MM.1S (cell line): ENCODE measurements at places on chromosomes 1 and 21.

GRCh38 chr1:44012941-44013609 lies 18.2 kb downstream of the SLC6A9 start:
- H3K4me1 ChIP-seq = no peaks in the 10 kb centered on the region
- H3K36me3 ChIP-seq = no peaks in the 10 kb centered on the region
- H3K27ac ChIP-seq = no peak overlapping the region
- no peak for DNase-seq

GRCh38 chr21:35849144-35849543 lies 211.2 kb downstream of the SETD4 start:
- peaks cover 28% of the 10 kb centered on the region for H3K4me1 ChIP-seq
- no peak overlapping the region for H3K4me3 ChIP-seq
- no peaks in the 10 kb centered on the region for H3K27me3 ChIP-seq

DNA sequence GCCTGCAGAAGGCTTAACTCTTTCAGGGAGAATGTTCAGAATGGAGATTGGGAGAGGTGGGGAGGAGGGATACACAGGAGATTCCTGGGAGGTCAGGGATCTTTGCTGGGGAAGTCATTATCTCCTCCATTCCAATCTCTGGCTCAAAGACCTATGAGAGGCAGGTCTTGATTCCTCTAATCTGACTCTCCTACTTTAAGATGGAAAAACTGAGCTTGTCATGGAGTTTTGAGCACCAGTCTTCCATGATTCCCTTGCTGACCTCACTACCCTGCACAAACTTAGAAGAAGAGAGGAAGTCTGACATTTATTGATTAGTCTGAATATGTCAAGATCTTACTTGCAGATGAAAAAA lies 41.5 kb upstream of the SYNC start:
- no peak overlapping the region for H3K27ac ChIP-seq
- peaks cover 3% of the 10 kb centered on the region; the same call in 1 of the 2 replicates for H3K4me1 ChIP-seq
- no peak for DNase-seq
- H3K4me3 ChIP-seq = no peak overlapping the region
- H3K36me3 ChIP-seq = no peaks in the 10 kb centered on the region

- no peak overlapping the region for H3K4me3 ChIP-seq
- H3K36me3 ChIP-seq = no peaks in the 10 kb centered on the region
- no peaks in the 10 kb centered on the region for H3K27me3 ChIP-seq
- no peaks in the 10 kb centered on the region for H3K4me1 ChIP-seq
- DNase-seq = no peak
These were observed 58.2 kb downstream of the ITSN1 start for GRCh38 chr21:33700491-33700890.

- H3K27ac ChIP-seq = no peak overlapping the region
- H3K4me3 ChIP-seq = no peak overlapping the region
- H3K4me1 ChIP-seq = 0 out of 2 replicates have a peak, but pooled peaks cover 16% of the 10 kb centered on the region
- H3K36me3 ChIP-seq = no peaks in the 10 kb centered on the region
- no peak for DNase-seq
These were observed 134.3 kb downstream of the ZP4 start for GRCh38 chr1:237756304-237756967.

DNA sequence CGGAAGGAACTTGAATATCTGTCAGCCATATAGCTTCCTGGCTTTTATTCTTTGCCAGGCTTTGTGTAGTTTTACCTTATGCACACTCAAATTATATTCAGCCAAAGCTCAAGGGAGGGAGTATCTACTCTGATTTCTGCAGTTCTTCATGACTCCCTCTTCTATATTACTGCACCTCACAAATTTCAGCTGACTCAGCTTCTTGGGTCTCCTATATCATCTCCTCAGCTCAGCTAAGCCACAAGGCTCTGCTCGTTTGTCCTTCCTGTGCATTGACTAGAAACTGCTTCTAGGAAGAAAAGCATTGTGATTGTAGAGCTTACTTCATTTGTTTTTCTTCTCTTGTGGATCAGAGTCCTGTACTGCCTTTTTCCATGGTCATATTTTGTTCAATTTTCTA lies 37.4 kb downstream of the BTBD8 start:
- DNase-seq = peak; percentile 7
- no peaks in the 10 kb centered on the region for H3K27me3 ChIP-seq
- H3K4me3 ChIP-seq = no peak overlapping the region
- no peaks in the 10 kb centered on the region for H3K36me3 ChIP-seq

DNA sequence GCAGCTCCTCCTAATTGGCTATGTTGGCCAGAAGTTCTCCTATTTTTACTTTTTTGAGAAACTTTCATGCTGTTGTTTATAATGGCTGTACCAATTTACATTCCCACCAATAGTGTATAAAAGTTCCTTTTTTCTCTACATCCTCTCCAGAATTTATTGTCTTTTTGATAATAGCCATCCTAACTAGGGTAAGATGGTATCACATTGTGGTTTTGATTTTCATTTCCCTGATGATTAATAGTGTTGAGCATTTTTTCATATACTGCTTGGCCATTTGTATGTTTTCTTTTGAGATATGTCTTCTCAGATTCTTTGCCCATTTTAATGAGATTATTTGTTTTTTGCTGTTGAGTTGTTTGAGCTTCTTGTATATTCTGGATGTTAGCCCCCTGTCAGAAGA lies 46.8 kb downstream of the NTMT2 start:
- no peaks in the 10 kb centered on the region for H3K4me1 ChIP-seq
- no peaks in the 10 kb centered on the region for H3K27me3 ChIP-seq
- DNase-seq = no peak
- no peak overlapping the region for H3K27ac ChIP-seq
- no peak overlapping the region for H3K4me3 ChIP-seq

- H3K4me1 ChIP-seq = no peaks in the 10 kb centered on the region
- no peaks in the 10 kb centered on the region for H3K36me3 ChIP-seq
- no peak for DNase-seq
- H3K27ac ChIP-seq = no peak overlapping the region
- no peaks in the 10 kb centered on the region for H3K27me3 ChIP-seq
- H3K4me3 ChIP-seq = no peak overlapping the region
These were observed 92.6 kb upstream of the B3GALT2 start for GRCh38 chr1:193278968-193279367.

GRCh38 chr1:170970256-170970655 lies 34.9 kb downstream of the MROH9 start:
- no peaks in the 10 kb centered on the region for H3K4me1 ChIP-seq
- H3K27ac ChIP-seq = no peak overlapping the region
- no peaks in the 10 kb centered on the region for H3K36me3 ChIP-seq
- no peaks in the 10 kb centered on the region for H3K27me3 ChIP-seq
- DNase-seq = no peak
- no peak overlapping the region for H3K4me3 ChIP-seq

DNA sequence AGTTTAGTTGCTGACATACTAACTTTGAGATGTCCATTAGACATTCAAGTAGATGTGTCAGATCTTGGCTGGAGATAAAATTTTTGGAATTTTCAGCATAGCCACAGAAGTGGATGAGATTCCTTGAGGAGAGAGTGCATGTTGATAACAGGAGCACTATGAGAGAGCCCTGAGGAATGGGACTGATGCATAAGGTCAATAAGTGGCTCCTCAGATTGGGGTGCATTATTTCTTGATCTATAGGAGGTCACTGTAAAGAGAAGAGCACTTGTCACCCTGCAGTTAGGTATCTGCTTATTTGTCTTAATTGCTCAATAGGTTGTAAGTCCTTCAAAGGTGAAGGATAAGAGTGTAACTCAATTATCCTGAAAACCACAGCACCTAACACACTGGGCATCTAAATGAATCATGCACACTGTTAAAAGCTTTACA lies 52.0 kb upstream of the TACSTD2 start:
- no peak overlapping the region for H3K27ac ChIP-seq
- DNase-seq = no peak
- no peaks in the 10 kb centered on the region for H3K4me1 ChIP-seq
- H3K27me3 ChIP-seq = no peaks in the 10 kb centered on the region

DNA sequence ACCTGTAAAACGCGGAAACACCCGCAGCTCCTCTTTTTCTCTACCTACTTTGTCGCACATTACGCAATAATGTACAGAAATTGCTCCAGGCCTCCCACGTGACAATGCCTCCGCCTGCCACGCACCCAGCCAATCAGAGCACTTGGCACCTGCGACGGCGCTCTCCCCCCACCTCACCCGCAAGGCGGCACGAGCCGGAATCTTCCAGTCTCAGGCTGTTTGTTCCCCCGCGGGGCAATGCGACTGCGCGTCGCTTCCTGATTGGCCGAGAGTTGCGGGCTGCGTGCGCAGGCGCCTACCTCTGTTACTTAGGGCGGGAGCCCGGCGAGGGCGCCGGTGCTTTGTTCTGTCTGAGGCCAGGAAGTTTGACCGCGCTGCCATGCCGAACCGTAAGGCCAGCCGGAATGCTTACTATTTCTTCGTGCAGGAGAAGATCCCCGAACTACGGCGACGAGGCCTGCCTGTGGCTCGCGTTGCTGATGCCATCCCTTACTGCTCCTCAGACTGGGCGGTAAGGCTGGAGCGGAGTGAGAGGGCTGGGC lies at the start of gene MAEL:
MAEL (plus strand) TSS at position 307 of the 542 bp plus-strand sequence; CDS start at position 380, 73 bp downstream.
- H3K4me3 ChIP-seq = no peak within 1 kb of the TSS
- H3K4me1 ChIP-seq = no peaks in the 10 kb centered on the region
- no peak within 1 kb of the TSS for H3K27ac ChIP-seq
- H3K27me3 ChIP-seq = no peaks in the 10 kb centered on the region

GRCh38 chr1:1204425-1204920 lies 1.9 kb downstream of the TNFRSF18 start:
- no peak overlapping the region for H3K4me3 ChIP-seq
- no peaks in the 10 kb centered on the region for H3K36me3 ChIP-seq
- no peak for DNase-seq
- peaks cover 81% of the 10 kb centered on the region for H3K27me3 ChIP-seq

- H3K4me3 ChIP-seq = no peak overlapping the region
- no peak overlapping the region for H3K27ac ChIP-seq
- no peaks in the 10 kb centered on the region for H3K36me3 ChIP-seq
- peak; percentile 45 for DNase-seq
- H3K4me1 ChIP-seq = no peaks in the 10 kb centered on the region
- H3K27me3 ChIP-seq = 0 out of 2 replicates have a peak, but pooled peaks cover 3% of the 10 kb centered on the region
These were observed 2.5 kb downstream of the TGFBR3 start for GRCh38 chr1:91883470-91883869.

- H3K4me3 ChIP-seq = no peak overlapping the region
- H3K36me3 ChIP-seq = no peaks in the 10 kb centered on the region
- no peak for DNase-seq
- H3K27me3 ChIP-seq = no peaks in the 10 kb centered on the region
- H3K27ac ChIP-seq = no peak overlapping the region
These were observed 796.3 kb downstream of the LRRIQ3 start for GRCh38 chr1:73401666-73402065.

GRCh38 chr1:221334062-221334461 lies 407.8 kb downstream of the DUSP10 start:
- DNase-seq = no peak
- no peaks in the 10 kb centered on the region for H3K36me3 ChIP-seq
- H3K4me1 ChIP-seq = no peaks in the 10 kb centered on the region
- no peak overlapping the region for H3K27ac ChIP-seq

DNA sequence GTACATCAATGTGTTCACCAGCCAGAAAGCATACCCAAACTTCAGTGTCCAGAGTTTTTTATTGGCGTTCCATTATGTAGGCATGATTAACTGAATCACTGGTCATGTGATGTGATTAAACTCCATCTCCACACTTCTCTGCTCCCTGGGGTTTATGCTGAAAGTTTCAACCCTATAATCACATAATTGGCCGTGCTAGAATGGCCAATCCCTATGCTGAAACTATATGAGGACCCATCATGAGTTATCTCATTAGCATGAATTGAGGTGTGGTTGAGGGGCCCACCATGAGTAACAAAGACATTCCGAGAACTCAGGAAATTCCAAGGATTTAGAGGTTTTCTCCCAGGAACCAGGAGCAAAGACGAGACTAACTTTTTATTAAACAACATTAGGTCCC lies 31.8 kb upstream of the FBXO28 start:
- no peak overlapping the region for H3K27ac ChIP-seq
- no peak overlapping the region for H3K4me3 ChIP-seq
- H3K36me3 ChIP-seq = no peaks in the 10 kb centered on the region
- H3K4me1 ChIP-seq = no peaks in the 10 kb centered on the region
- no peak for DNase-seq

- no peaks in the 10 kb centered on the region for H3K36me3 ChIP-seq
- DNase-seq = no peak
- H3K4me1 ChIP-seq = no peaks in the 10 kb centered on the region
- no peak overlapping the region for H3K4me3 ChIP-seq
- peaks cover 96% of the 10 kb centered on the region for H3K27me3 ChIP-seq
- no peak overlapping the region for H3K27ac ChIP-seq
These were observed 19.2 kb downstream of the PRXL2B start for GRCh38 chr1:2605509-2606395.

GRCh38 chr1:157045250-157046218 lies at the start of gene ARHGEF11:
Gene ARHGEF11 (minus strand): TSS chr1:157045742. CDS start chr1:157044330, 1,412 bp downstream.
- H3K4me3 ChIP-seq = peak within 1 kb of the TSS; percentile 82
- peak; percentile 87 for DNase-seq
- peak within 1 kb of the TSS; percentile 28; the same call in 1 of the 2 replicates for H3K27ac ChIP-seq
- no peaks in the 10 kb centered on the region for H3K36me3 ChIP-seq
- H3K4me1 ChIP-seq = peaks cover 29% of the 10 kb centered on the region
- no peaks in the 10 kb centered on the region for H3K27me3 ChIP-seq

DNA sequence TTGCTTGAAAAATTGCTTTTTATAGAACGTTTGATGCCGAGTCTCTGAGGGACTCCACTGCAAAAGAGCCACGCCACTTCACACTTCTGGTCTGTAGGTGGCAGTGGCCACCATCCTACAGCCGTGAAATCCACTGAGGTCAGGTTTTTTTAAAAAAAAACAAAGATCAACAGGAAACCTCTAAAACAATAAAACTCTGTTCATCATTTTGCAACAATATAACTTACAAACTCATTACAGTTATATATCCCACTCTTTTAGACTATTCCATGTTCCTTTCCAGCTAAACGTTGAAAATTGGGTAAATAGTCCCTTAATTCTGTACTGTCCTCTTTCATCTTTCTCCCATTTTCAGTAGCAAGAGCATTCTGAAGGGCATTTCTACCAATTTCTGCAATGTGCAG lies 64.6 kb upstream of the FMN2 start:
- peak; percentile 55 for DNase-seq
- H3K27me3 ChIP-seq = no peaks in the 10 kb centered on the region
- no peak overlapping the region for H3K4me3 ChIP-seq
- H3K4me1 ChIP-seq = no peaks in the 10 kb centered on the region
- no peaks in the 10 kb centered on the region for H3K36me3 ChIP-seq

GRCh38 chr21:35625576-35625975 lies 434.8 kb downstream of the SETD4 start:
- no peaks in the 10 kb centered on the region for H3K27me3 ChIP-seq
- H3K36me3 ChIP-seq = no peaks in the 10 kb centered on the region
- no peak overlapping the region for H3K27ac ChIP-seq
- no peak overlapping the region for H3K4me3 ChIP-seq
- H3K4me1 ChIP-seq = no peaks in the 10 kb centered on the region

DNA sequence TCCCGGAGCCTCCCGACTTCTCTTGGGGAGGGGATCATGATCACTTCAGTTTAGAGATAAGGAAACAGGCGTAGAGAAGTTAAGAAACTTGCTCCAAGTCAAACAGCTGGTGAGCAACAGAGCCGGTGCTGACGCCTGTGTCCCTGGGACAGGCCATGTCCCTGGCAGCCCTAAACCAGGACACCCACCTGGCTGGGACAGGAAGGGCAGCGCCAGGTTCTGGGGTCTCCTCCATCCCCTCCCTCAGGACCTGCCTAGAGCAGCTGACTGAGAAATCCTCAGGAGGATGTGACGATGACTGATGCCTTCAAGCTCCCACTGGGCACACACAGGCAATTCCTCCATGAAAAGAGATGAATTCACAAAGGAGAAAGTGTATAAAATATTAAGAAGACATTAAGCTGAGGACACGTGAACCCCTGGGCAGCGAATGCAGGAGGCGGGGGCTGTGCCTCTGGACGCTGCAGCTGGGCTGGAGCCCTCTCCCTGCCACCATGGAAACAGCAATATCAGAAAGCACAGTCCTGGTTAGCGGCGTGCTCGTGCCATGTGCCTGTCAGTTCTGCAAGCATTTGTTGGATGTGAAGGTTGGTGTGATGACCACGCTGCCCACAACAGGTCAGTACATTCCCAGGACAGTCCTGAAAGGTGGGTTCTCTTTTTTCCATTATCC lies 40.1 kb upstream of the C1orf174 start:
- peaks cover 92% of the 10 kb centered on the region for H3K27me3 ChIP-seq
- H3K4me1 ChIP-seq = no peaks in the 10 kb centered on the region
- no peak overlapping the region for H3K4me3 ChIP-seq
